ENCODE measurements at places on chromosomes 3 and 15.

- no peak for DNase-seq
These were observed 78.6 kb downstream of the FHIT start for GRCh38 chr3:61172684-61173083.

DNA sequence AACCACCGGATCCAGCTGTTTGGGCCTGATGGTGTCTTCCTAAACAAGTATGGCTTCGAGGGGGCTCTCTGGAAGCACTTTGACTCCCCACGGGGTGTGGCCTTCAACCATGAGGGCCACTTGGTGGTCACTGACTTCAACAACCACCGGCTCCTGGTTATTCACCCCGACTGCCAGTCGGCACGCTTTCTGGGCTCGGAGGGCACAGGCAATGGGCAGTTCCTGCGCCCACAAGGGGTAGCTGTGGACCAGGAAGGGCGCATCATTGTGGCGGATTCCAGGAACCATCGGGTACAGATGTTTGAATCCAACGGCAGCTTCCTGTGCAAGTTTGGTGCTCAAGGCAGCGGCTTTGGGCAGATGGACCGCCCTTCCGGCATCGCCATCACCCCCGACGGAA is 60.1 kb upstream of the CCR4 start:
- DNase-seq, result no peak

DNA sequence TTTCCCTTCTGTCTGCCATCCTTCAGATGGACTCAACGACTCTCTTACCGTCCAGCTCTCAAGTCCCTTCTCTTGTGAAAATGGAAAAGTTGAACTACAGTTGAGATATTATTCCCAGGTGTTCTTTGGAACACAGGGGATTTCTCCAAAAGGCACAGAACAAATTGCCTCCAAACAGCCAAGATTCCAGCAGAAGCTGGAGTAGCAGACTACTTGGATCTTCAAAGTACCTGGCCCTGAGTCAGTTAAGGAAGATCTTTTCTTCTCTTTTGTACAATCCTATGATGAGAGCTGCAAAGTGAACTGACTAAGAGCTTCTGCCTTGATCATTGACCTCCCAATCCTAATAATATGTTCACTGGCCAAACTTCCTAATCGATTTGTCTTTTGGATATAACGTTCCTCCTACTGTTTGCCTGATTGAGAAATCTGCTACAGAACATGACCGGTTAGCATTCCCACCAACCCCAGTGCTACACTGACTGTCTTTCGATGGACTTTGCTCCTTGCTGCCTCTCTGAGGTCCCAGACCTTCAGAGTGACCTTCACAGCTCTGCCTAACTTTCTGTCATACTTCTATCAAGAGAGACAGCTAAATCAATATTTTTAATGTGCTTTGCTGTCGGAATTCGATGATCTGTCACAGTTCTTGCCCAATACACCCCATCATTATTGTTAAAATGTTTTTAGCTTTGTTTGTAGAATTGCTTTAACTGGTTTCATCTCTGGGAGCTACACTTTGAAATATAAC is 21.9 kb downstream of the PAQR9 start:
- no peak for DNase-seq

DNA sequence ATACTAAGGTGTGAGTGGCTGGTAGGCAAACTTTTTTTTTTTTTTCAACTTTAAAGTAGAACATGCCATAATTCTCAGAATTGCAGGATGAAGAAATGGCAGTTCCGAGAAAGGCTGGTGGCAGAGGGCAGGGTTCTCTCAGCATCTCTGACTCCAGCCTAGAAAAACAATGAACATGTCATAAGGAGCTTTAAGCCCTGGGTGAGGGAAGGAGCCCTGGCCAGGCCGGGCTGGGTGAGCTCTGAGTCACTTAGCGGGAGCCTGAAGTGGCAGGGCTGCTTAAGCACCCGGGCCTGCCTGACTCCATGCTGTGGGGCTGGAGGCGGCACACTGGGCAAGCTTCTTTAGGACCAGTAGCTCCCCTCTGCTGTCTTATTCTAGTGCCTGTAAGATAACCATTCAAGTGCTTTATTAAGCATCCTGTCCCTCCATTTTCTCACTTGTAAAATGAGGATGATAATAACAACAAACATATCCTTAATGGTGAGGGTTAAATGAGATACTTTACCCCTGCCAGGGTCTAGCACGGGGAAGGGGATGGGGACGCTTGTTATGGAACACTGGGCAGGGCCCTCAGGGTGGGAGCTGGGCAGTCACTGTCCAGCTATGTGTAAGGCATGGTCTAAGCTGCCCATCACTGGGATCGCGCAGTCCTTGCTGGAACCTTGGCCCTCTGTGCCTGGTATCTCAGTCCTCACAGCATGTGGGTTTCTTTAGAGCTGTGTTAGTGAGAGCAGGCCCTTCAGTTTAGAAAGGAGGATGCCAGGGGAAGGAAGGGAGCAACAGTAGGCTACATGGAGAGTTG is 18.4 kb downstream of the SMAD6 start:
- no peak for DNase-seq

GRCh38 chr15:59371458-59372351 is 966 bp downstream of the MYO1E start:
- no peak for DNase-seq

DNA sequence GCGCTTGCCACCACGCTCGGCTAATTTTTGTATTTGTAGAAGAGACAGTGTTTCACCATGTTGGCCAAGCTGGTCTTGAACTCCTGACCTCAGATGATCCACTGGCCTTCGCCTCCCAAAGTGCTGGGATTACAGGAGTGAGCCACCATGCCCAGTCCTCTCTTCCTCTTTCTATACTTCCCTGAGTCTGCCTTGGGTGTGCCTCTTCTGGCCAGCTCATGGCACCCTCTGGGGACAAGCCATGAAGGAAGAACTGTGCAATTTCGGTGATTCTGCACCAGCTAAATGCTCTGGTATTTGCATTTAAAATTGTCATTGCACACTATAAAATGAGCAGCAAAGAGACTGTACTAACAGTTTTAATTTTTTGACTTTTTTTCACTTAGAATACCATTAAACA is 66.6 kb downstream of the IL20RB start:
- no peak for DNase-seq

- no peak for DNase-seq
These were observed 20.1 kb upstream of the GOLGA6L2 start for GRCh38 chr15:23467110-23467600.

DNA sequence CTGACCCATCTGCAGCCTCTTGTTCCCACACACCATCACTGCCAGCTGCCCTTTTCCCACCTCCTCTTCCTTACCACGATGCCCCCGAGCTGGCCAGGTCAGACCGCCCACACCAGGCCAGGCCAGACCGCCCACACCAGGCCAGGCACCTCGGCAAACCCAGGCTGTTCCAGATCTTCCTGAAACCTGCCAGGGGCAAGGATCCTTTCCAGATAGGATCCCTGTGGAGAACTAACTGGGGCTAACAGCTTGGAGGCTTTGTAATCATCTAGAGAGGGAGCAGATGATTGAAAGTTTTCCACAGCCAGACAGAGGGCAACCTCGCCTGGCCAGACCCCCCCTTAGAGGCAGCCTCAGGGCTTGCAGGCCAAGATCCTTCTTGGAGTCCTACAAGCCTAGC is 287.3 kb upstream of the TLE3 start:
- DNase-seq, result no peak

DNA sequence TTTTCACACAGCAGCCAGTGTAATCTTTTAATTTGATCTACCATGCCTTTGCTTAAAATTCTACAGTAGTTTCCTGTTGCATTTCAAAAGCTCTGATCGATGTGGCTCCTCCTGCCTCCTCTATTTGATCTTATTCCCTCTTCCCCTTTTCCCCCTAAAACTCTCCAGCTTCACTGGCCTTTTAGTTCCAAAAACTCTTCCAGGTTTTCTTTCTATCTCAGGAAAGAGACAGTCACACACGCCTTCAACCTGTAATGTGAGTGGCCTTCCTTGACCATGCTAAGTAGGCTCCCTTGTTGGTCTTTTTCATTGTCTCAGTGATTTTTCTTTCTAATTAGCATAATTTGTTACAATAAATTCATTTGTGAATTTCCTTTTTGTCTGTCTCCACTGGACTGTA is 985 bp downstream of the TEX9 start:
- no peak for DNase-seq

DNA sequence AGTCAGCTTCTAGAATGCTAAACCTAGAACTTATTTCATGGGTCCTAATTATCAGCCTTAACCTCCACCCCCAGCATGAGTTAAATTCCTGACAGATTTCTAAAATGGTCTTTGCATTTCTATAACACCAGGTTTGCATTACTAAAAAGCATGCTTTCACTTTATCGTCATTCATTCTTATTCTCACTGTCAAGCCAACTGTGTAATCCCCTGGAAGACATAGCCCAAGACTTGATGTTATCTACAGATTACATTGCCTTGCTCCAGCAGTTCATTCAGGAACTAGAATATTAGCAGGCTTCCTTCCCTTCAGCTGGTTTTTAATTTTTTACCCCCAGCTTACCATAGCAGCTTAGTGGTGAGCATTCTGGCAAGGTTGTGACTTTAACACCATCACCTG is 184.0 kb downstream of the SLCO3A1 start:
- no peak for DNase-seq

- no peak for DNase-seq
These were observed 46.8 kb upstream of the CRTC3 start for GRCh38 chr15:90483012-90483307.

- no peak for DNase-seq
These were observed 409.8 kb upstream of the TMCO5A start for GRCh38 chr15:37524601-37525000.

GRCh38 chr15:48336940-48337339 is 5.7 kb downstream of the DUT start:
- DNase-seq, result no peak

DNA sequence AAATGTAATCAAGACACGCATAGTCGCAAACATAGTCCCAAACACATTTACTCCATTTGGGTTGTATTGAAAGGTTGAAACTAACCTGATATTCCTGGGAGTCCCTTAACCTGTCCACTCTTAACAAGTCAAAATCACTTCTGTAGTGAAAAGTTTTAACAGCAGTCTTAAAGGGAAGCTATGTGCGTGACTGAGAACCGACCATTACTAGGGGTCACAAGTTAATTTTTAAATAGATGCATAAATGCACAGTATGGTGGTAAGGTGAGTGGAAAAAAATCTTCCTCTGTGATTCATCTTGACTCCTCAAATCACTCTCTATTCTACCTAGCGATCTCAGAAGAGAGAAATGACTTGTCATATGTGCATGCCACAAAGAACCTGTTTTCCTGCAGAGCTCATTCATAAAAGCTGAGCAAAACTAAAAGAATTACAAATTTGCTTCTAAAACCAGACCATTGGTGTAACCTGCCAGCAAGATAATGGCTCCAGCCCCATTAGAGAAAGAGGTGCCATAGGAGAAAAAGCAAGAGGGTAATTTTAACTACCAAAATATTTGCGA is 4.8 kb downstream of the GPR15 start:
- no peak for DNase-seq

GRCh38 chr15:79071901-79072300 is 18.7 kb downstream of the RASGRF1 start:
- DNase-seq, result no peak

DNA sequence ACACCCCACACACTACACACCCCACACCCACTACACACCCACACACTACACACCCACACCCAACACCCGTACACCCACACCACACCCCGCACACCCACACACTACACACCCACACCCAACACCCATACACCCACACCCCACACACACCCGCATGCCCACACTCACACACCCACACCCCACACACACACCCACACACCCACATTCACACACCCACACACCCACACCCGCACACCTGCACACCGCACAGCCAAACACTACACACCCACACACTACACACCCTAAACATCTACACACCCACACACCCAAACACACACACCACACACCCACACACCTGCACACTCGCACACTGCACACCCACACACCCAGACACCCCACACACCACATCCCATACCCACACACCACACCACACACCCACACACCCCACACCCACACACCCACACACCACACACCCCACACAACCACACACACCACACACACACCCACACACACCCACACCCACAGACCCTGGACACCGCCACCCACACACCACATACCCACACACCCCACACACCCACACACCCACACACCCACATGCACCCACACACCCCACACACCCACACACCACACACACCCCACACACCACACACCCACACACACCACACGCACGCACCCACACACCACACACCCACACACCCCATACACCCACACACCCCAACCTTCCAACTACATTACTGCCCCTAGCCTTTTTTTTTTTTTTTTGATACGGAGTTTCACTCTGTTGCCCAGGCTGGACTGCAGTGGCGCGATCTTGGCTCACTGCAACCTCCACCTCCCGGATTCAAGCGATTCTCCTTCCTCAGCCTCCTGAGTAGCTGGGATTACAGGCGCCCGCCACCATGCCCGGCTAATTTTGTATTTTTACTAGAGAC is 16.9 kb downstream of the CEP19 start:
- DNase-seq, result no peak

DNA sequence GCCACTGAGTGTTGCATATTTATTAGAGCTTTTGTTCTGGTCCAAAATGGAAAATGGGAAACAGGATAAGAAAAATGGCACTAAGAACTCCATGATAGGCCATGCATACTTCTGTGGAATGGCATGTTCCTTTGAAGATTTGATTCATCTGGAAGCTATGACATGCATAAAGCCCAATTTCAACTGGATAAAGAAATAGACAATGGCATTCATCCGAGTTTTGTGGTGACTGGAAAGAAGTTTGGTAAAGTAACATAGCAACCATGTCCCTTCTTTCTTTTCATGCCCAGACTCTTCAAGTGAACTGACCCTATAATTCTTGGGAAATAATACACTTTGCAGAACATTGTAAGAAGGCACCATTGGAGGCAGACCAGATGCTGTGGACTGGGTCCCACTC is 368.4 kb upstream of the IL12A start:
- DNase-seq, result no peak

- no peak for DNase-seq
These were observed 4.2 kb upstream of the NPHP3 start for GRCh38 chr3:132726341-132726823.

DNA sequence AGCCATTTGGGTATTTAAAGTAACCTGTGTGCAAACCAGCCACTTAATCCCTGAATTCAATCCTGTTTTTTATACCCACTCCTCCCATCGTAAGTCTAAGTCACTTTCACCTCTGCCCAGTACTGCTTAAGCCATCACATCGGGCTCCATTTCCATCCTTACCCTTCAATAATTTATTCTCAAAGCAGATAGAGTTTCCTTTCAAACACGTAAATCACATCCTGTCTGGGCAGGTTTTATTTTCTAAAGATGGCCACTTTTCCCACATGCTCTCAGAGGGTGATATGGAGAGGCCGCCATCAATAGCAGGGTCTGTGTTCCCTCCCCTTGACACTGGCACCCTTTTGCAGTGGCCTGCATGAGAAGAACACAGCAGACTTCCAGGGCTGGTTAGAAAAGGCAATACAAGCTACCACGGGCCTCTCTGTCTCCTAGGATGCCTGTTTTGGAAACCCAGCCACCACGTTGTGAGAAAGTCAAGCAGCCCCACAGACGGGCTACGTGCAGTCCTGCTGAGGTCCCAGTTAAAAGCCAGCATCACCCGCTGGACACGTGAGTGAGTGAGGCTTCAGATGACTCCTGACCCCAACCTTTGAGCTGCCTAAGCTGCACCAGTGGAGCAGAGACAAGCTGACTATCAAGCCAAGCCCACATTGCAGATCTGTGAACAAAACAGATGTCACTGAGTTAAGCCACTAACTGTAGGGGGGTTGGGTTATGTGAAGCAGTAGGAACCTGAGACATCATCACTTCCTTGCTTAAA is 241.8 kb upstream of the SLCO3A1 start:
- no peak for DNase-seq

- DNase-seq, result no peak
These were observed 430 bp downstream of the SLCO2A1 start for GRCh38 chr3:134029256-134029733.

- DNase-seq, result no peak
These were observed 26.8 kb upstream of the CHRM5 start for GRCh38 chr15:33941279-33942063.

- DNase-seq, result no peak
These were observed 47.0 kb upstream of the LHFPL4 start for GRCh38 chr3:9600597-9600996.

All from effector memory CD4-positive, alpha-beta T cell (primary cell).